SK-MEL-5 (cell line): ENCODE measurements at places on chromosomes 2 and 18. TPM values are rescaled to one million over a fixed set of nuclear protein-coding genes. Genes with fewer than 3 reads are reported as not detected.

Gene FTCDNL1
- total RNA-seq, result 5.6 and 7.6 TPM in 2 replicates

Gene GREB1
- total RNA-seq, result 57.6 and 72.2 TPM in 2 replicates

Gene SP5
- total RNA-seq, result 0.48 TPM in 1 of 2 replicates, not detected in the other

Gene PTPN4
- 15.7 and 19.5 TPM in 2 replicates for total RNA-seq

Gene TYMS
- 27.4 and 30.4 TPM in 2 replicates for total RNA-seq

Gene STK39
- total RNA-seq, result 8.5 and 8.9 TPM in 2 replicates

Gene GPR39
- 0.32 TPM in 1 of 2 replicates, not detected in the other for total RNA-seq

Gene CNGA3
- total RNA-seq, result not detected in 2 replicates

Gene TFCP2L1
- 0.08 and 0.13 TPM in 2 replicates for total RNA-seq

Gene NEU4
- total RNA-seq, result not detected in 2 replicates

Gene KRTCAP3
- not detected in 2 replicates for total RNA-seq

Gene PPP3R1
- 20.3 and 23.6 TPM in 2 replicates for total RNA-seq

Gene B4GALT6
- 16.1 and 18.4 TPM in 2 replicates for total RNA-seq

Gene SH3RF3
- 0.32 and 0.35 TPM in 2 replicates for total RNA-seq

Gene CAVIN2
- total RNA-seq, result not detected in 2 replicates

Gene MROH2A
- total RNA-seq, result 0.08 TPM in 1 of 2 replicates, not detected in the other

Gene CENPA
- 18.9 and 23.0 TPM in 2 replicates for total RNA-seq

Gene LIPG
- not detected in 2 replicates for total RNA-seq

Gene STPG4
- 0.26 TPM in 1 of 2 replicates, not detected in the other for total RNA-seq

Gene DYNAP
- not detected in 2 replicates for total RNA-seq

Gene COLEC11
- total RNA-seq, result not detected in 2 replicates

Gene IGFBP5
- total RNA-seq, result 0.03 and 0.48 TPM in 2 replicates

Gene TGFA
- 2.1 and 2.4 TPM in 2 replicates for total RNA-seq

Gene C2orf66
- not detected in 2 replicates for total RNA-seq

Gene ABHD1
- total RNA-seq, result 1.1 and 1.5 TPM in 2 replicates

Gene POTEF
- total RNA-seq, result 0.11 TPM in 1 of 2 replicates, not detected in the other

Gene UGT1A4
- total RNA-seq, result not detected in 2 replicates

Gene NT5C1B
- total RNA-seq, result not detected in 2 replicates

Gene ABCG5
- total RNA-seq, result 0.08 and 0.11 TPM in 2 replicates

Gene GKN2
- not detected in 2 replicates for total RNA-seq

Gene RPRM
- not detected in 2 replicates for total RNA-seq

Gene PROC
- total RNA-seq, result not detected in 2 replicates

Gene DCAF17
- total RNA-seq, result 14.6 and 17.6 TPM in 2 replicates

Gene FOXI3
- total RNA-seq, result 0.64 and 0.66 TPM in 2 replicates

Gene CACNB4
- 0.29 and 0.35 TPM in 2 replicates for total RNA-seq
